Skeletal muscle cell (primary cell): ENCODE measurements at places on chromosomes 11 and 22.

DNA sequence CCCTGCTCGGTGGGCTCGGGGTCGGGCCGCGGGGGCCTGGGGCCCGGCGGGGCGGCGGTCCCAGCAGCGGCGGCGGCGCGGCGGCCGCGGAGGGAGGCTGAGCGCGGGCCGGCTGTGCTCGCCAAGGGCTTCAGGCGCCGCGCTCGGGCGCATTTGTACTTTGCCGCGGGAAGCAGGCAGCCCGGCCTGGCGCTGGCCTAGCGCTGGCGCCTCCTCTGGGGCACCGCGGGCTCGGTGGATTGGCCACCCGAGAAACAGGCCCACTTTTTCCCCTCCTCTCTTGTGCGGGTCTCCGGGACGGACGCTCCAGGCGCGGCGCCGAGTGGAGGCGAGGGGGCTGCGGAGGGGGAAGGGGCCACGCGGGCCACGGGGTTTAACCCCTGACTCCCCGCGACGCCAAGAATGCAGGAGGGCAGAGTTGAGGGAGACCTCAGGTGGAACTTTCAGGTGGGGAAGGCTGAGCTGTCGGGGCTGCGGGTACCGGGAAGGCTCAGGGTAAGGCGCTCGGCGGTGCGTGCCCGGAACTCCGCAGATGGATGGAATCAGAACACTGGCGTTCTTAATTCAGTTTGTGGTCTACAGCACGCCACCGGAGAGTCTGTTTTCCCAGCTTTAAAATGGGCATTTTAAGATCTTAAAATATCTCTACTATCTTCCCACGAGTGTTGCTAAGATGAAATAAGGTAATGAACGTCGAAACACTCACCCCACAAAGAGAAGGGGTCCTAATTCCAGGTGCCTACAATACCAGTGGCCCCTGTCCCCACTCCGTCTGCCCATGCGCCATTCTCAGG lies at the start of gene CHRDL2:
Gene CHRDL2, minus strand, starts transcription at position 126 of the 794 bp plus-strand sequence. CDS start 538 bp downstream, outside the sequence.
- no peak for DNase-seq

DNA sequence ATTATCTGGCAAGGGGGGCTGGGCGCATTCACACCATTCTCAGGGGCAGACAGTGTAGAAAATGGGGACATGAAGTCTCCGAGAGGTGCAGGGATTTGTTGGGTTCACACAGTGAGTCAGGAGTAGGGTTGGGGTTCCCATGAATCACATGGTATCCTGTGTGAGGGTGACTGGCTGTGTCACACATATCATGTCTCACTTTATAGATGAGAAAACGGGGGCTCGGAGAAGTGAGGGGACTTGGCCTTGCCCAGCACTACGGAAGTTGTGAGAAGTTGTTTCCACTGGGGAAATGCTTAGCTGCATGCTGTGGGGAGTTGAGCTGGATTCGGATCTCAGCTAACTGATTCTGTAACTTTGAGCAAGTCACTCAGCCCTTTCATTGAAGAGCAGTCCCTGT lies 4.2 kb downstream of the GAL3ST3 start:
- no peak for DNase-seq

GRCh38 chr22:47621253-47621652 lies 858.8 kb downstream of the TBC1D22A start:
- DNase-seq, result no peak

DNA sequence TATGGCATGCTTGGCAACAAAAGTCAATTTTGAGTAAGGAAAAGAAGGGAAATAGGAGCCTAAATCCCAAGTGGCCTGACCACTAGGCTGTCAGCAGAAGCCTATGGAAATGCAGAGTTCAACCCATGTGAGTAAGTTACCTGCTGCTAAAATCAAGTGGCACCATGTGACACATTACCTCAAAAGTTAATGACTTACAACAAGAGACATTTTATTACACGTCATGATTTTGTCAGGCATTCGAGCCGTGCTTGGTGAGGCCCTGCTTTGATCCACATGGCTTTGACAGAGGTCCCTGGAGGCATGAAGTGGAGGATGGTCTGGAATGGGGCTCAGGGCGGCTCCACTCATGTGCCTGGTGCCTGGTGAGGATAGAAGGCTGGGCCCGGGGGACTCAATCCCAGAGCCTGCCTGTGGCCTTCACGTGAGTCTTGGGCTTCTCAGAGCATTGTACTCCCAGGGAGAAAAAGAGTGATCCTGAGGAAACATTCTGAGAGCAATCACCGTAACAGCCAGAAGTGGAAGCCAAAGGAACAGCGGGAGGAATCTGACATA lies 339.1 kb upstream of the B3GAT1 start:
- DNase-seq, result no peak

GRCh38 chr11:134176284-134176683 lies 47.5 kb downstream of the NCAPD3 start:
- DNase-seq, result no peak

- no peak for DNase-seq
Measured at GRCh38 chr11:75154646-75155569, 4.0 kb downstream of the SLCO2B1 start.

GRCh38 chr11:12094872-12095800 lies 15.3 kb upstream of the MICAL2 start:
- no peak for DNase-seq
